COR-L47 (cell line): ENCODE measurements at places on chromosomes 12 and 14.
A peak's percentile ranks its signal among the peaks of the same experiment; 100 is the strongest.

DNA sequence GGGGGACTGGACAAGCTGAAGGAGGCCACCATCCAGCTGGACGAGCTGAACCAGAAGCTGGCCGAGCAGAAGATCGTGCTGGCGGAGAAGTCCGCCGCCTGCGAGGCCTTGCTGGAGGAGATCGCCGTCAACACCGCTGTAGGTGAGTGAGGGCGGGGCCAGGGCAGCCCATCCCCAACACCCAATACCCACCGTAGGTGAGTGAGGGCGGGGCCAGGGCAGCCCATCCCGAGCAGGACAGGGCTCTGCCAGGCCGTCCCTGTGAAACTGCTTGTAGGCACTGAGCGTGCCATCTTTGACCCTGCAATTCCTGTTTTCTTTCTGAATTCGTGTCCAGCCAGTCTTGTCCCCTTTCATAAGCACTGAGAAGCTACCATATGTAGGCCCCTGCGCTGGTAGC, 74.0 kb downstream of the CCDC92 start:
- no peak for DNase-seq

GRCh38 chr14:51188566-51189185, 51.4 kb upstream of the TMX1 start:
- DNase-seq = no peak

DNA sequence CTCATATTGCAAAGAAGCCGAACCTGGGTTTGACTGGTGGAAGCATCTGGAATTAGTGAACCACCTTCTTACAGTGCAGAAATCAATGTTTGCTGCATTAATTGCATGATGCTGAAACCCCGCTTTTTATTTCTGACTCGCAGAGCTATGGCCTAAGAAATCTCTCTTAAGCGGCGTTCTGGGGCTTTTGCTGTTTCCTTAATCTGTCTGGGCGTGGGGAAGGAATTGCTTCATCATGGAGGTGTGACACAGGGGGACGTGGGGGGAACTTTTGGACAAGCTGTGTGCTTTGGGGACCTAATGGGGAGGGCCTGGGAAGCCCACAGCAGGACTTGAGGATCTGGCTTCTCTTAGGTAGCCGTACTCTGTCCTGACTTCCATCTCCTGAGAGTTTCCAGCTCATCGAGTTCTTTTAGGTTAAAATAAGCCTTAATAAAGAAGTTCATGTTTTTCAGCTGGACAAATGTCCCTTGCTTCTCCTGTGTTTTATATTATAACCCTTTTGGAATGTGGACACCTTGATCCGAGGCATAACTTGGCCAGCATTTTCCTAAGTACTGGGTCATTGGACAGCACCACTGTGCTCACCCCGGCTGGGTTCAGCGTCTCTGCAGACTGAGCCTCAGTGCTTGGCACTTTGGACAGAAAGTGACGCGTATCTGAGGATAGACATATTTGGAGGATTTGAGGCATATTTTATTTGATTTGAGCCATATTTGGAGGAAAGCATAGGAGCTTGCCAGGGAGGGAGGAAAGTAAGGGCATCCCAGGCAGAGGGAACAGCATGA, 192.1 kb upstream of the MYL2 start:
- DNase-seq = no peak

DNA sequence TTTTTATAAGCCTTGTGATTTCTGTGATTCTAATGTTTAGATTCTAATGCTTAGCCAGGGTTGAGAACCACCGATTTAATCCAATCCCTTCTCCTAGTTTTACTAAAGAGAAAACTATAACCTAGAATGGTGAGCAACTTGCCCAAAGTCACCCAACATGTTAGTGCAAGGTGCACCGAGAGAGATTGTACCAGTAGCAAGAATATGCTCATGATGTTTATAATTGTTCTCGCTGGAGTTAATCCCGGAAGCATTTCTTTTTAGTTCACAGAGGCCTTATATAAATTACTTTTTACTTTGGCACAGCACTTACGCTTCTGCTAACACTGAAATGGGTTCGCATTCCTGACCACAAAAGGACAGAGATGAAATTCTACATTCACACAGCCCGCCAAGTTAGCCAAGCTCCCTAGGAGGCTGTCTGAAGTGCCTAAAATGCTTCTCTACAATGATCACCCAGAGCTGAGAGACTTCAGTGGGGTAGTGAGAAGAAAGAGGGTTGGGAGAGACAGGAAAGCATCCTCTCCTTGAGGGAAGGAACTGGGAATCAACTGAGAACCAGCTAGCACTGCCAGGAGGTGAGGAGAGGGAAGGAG, 579 bp upstream of the BLOC1S1 start:
- DNase-seq = no peak

- no peak for DNase-seq
Measured at GRCh38 chr12:56836317-56836716, 73.2 kb downstream of the HSD17B6 start.

DNA sequence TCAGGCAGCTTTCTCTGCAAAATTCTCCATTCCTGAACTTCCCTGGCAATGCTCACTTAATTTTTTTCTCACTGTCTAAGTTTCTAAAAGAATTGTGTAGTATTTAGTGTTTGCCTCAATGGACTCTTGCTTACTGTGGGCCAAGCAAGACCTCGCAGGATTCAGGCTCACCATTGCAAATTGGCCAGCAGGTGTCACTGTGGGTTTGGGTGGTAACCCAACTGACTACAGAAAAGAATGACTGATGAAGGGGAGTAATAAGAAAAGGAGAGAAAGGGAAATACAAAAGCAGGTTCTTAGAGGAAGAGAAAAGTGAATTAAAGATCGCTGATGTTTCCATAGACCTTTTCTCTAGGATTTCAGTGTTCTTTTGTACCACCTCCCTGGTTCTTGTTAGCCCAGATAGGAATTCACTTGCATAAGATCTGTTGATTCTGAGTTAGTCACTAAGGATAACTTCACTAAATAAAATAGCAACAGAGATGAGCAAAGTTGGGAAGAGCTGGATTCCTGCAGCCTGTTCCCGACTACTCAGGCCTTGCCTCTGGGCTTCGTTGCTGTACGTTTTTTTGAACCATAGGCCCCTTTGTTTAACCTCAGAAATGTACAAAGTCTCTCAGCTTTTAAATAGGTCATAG, 386.5 kb upstream of the DDHD1 start:
- DNase-seq = peak; percentile 33

GRCh38 chr12:75720812-75721641, 209.6 kb upstream of the KRR1 start:
- DNase-seq = no peak

- DNase-seq = peak; percentile 50
Measured at GRCh38 chr12:71746974-71747611, 7.6 kb upstream of the RAB21 start.
